ENCODE measurements at places on chromosomes 5 and 9. TPM values are rescaled to one million over a fixed set of nuclear protein-coding genes. Genes with fewer than 3 reads are reported as not detected.

GRCh38 chr9:116944714-116945534 is 257.8 kb downstream of the TRIM32 start:
- no peak overlapping the region for H3K4me3 ChIP-seq
- H3K4me1 ChIP-seq = no peaks in the 10 kb centered on the region
- H3K36me3 ChIP-seq = no peaks in the 10 kb centered on the region
- no peaks in the 10 kb centered on the region for H3K27me3 ChIP-seq
- H3K27ac ChIP-seq = no peak overlapping the region

GRCh38 chr5:122304471-122305215 is 7.4 kb upstream of the SNCAIP start:
- DNase-seq = no peak
- no peak overlapping the region for H3K4me3 ChIP-seq
- no peak overlapping the region for H3K27ac ChIP-seq
- H3K36me3 ChIP-seq = no peaks in the 10 kb centered on the region

GRCh38 chr5:73233053-73233460 is 60.1 kb downstream of the TMEM174 start:
- H3K36me3 ChIP-seq = no peaks in the 10 kb centered on the region
- H3K27me3 ChIP-seq = no peaks in the 10 kb centered on the region
- H3K4me1 ChIP-seq = no peaks in the 10 kb centered on the region
- DNase-seq = no peak
- no peak overlapping the region for H3K27ac ChIP-seq
- H3K4me3 ChIP-seq = peak overlapping the region; percentile 42

MLLT3 gene
- total RNA-seq = 8.1 TPM
